Heart left ventricle (tissue), 16 donors: ENCODE measurements at places on chromosomes 13 and 19. TPM values are rescaled to one million over a fixed set of nuclear protein-coding genes. Genes with fewer than 3 reads are reported as not detected.

Gene ZNF737
- 2.7 TPM for total RNA-seq

Gene CACNA1A
- total RNA-seq, result 0.83 TPM

Gene PLVAP
- 8.6 TPM for total RNA-seq

Gene IGFL4
- total RNA-seq, result not detected

Gene ODAD3
- total RNA-seq, result 0.69 TPM

GRCh38 chr13:86960876-86961275 is 710.3 kb upstream of the SLITRK5 start:
- DNase-seq, result no peak

DNA sequence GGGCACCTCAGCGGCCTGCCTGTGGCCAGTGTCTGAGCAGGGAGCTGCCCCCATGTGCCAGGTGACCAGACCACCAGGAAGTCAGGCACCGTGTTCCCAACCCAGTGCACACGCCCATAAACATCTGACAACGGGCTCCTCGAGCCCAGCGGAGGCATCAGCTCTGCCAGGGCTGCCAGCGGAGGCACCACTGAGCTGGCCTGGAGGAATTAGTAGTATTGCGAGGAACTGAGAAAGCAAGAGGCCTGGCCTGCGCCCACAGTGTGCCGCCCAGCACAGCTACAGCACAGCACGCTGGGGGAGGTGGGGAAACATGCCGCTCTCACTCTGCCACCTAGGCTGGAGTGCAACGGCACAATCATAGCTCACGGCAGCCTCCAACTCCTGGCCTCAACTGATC is 44.6 kb downstream of the ANKRD27 start:
- no peak for DNase-seq

DNA sequence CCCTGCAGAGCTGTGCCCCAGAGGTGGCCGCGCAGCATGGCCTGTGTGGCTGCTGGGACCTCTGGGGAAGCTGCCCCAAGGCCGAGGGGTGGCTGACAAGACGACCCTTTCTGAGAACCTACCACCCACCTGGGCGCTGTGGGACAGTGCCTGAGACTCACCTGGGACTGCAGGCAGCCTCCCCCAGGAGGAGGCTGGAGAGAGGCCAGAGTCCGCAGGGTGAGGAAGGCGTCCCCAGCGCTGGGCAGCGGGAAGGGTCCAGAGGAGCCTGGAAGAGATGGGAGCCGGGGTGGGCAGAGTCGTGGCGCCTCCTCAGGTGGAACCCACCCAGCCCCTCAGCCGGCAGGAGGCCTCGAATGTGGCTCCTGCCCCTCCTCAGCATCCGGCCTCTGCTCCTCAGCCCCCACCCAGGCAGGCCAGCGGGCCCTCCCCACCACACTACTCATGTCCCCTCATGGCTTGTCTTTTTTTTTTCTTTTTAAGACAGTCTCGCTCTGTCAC is 25.3 kb downstream of the CILP2 start:
- DNase-seq, result no peak

DNA sequence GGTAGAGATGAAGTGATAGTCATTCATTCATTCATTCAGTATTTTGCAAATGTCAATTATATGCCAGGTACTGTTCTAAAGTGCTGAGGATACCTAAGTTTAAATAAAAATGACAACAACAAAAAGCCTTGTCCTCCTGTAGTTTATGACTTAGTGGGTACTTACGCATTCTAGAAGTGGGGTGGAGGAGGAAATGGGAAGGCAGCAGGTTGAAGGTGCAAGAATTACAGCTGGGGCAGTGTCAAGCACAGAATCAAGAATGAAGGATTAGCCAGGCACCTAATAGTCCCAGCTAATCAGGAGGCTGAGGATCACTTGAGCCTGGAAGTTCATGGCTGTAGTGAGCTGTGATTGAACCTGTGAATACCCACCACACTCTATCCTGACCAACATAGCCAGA is 90.7 kb upstream of the STARD13 start:
- no peak for DNase-seq

GRCh38 chr13:76816394-76816793 is 69.8 kb downstream of the KCTD12 start:
- DNase-seq, result no peak

DNA sequence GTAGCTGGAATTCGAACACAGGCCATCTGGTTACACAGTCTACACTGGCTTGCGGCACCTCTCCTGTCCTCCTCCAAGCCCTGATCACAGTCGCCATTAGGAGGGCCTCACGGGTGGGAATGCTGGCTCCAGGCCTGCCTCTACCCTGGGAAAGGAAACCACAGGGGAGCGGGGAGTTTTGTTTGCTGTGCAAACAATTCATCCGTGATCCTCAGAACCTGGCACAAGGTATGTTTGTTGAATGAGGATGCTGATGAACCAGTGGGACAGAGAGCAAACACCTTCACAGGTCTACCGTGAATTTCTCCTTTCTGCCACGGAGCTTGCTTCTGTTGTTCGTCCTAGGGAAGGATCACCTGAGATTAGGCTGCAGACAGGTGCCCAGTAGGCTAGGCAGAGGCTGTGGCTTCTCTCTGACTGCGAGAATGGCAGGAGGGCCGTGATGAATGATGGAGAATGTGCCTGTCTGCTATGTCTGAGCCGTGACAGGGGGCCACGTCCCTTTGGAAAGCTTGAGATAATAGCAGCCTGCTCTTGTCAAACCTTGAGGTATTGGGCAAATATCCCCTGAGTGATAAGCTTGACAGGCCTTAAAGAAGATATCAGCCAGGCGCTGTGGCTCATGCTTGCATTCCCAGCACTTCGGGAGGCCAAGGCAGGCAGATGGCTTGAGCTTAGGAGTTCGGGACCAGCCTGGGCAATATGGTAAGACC is 36.7 kb downstream of the PIN1 start:
- DNase-seq, result no peak

GRCh38 chr13:102402290-102402689 is 442 bp upstream of the FGF14 start:
- DNase-seq, result peak; percentile 29

- DNase-seq, result no peak
Measured at GRCh38 chr19:17681505-17682125, 6.5 kb downstream of the UNC13A start.

- no peak for DNase-seq
Measured at GRCh38 chr13:51916962-51917361, 55.2 kb downstream of the CCDC70 start.

GRCh38 chr13:40342461-40342860 is 324.0 kb downstream of the FOXO1 start:
- DNase-seq, result no peak

DNA sequence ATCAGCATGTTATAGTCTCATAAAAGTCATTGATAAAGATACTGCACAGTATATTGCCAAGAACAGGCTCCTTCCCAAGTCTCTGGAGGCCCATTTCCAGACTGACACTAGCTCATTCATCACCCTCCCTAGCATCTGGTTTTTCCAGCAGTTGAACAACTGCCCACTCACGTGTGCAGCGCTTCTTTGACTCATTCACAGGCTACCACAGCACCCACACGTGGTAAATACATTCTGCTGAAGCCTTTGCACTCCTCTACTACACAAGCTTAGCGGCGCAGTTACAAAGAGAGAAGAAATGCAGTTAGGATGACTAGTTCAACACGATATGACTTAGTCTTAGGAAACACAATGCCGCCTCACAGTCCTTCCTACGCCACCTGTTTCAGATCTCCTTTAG is 87.7 kb downstream of the DOCK9 start:
- DNase-seq, result no peak

GRCh38 chr19:29098863-29099481 is 114.0 kb downstream of the UQCRFS1 start:
- peak; percentile 73 for DNase-seq

GRCh38 chr13:29511980-29512379 is 83.5 kb downstream of the SLC7A1 start:
- no peak for DNase-seq

GRCh38 chr13:99399623-99399974 is 92.4 kb upstream of the GPR183 start:
- DNase-seq, result no peak

DNA sequence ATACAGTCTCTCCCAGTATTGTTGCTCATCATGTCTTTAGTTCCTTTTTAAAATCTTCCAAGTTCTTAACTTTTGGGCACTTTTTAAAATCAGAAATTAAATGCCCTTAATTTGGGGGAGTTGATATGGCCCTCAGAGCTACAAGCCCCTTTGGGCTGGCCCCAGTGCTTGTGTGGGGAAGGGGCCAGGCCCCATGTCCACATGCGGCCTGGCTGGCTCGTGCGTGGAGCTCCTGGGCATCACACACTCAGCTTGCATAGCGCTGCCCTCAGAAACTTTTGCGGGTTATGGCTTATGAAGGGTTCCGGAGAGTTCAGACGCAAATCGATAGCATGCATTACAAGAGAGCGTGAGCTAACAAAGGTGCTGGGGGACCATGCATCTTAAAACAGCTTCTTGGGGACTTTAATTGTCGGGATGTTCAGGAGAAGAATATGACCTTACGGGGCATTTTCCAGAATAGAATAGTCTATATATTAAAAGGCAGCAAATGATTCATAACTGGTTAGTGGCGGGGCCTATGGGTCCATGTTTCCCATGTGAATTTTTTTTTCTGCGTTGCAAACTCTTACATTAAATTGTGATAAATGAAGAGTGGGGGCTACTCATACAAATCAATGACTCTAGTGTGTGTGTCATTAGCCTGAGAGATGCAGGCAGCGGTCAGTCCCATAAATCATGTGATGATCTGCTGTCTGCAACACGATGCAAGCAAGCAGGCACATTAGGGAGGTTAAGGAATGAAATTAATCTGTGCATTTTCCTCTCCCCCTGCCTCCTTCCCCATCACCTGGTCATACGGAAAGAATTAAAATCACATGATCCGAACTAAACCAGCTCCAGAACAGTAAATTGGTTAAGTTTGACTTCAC is 185.8 kb upstream of the TSHZ3 start:
- DNase-seq, result no peak

- no peak for DNase-seq
Measured at GRCh38 chr19:30004403-30004802, 62.4 kb downstream of the URI1 start.

DNA sequence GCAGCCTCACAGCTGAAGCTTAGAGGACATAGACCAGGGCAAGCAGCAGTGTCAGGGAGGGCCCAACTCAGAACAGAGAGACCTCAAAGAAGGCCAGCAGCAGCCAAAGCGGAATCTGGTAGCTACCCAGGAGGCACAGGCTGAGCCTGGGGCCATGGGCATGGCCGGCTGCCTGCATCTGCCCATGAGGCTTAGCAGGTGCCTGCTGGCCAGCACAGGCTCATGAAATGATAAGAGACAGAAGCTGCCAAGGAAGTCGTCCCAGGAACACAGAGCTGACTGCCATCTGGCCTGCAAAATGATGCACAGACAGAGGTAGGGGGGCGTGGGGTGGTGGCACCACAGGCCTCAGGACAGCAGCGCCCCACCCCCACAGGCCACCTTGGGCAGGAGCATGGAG is 29.2 kb downstream of the TUBA3C start:
- no peak for DNase-seq

- no peak for DNase-seq
Measured at GRCh38 chr19:34482380-34483250, 1.1 kb downstream of the WTIP start.

DNA sequence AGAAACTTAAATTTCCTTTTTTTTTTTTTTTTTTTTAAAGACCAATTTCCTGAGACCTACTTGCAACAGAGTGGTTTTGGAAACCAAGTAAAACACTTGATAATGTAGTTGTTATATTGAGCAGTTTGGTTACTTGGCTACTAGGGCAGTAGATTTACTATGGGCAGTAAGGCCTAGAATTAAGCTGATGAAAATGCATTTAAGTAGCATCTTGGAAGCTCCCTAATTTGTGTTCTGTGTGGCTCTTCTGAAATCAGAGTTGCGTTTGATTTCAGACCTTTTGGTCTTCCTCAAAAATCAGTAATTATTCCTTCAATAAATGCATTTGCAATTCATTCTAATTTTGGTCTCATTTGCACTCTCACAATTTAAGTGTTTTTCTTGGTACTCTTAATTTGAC is 810 bp downstream of the GPR180 start:
- DNase-seq, result no peak

DNA sequence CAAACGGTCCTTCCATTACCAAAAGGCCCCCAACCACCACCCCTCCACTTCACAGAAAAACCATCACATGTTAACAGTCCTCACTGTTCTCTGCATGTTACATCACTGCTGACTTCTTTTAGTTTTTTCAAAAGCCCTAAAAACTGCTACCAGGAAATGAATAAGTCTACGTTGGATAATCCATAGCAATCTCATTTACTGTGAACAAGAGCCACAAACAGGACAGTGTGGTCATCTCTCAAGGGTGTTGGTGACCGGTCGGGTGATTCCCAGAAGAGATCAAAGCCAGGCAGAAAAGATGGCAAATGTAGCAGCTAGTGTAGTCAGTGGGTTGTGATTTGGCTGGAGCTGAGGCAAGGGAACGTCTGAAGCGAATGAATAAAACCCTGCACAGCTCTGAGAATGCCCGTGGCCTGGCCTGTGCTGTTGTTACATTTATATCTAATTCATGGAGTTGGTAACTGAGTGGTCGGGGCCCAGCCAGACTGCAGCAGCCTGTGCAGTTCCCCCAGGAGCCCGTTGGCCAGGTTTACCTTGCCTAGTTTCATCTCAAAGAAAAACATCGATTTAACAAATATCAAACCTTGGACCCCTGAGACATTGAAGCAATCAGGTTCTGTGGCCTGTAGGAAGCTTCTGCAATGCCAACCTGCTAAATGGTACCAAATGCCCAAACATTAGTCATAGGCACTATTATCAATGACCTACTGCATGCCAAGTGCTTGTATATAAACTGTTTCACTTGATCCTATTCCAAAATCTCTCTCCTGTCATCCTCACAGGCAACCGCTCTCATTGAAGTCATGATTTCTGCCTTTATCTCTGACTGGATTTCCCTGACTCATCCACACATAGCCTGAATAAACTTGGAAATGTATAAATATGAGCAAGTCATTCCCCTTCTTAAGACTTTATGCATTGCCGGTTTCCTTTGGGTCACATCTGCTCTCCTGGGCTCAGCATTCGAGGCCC is 153.8 kb upstream of the SERP2 start:
- no peak for DNase-seq

- peak; percentile 91 for DNase-seq
Measured at GRCh38 chr19:36915992-36916830, at the start of the genes ZNF568 and ZNF829. ZNF568 (plus strand) TSS chr19:36916332; CDS start chr19:36922771, 6,439 bp downstream. ZNF829 (minus strand) TSS chr19:36916291; CDS start chr19:36915167, 1,124 bp downstream.

DNA sequence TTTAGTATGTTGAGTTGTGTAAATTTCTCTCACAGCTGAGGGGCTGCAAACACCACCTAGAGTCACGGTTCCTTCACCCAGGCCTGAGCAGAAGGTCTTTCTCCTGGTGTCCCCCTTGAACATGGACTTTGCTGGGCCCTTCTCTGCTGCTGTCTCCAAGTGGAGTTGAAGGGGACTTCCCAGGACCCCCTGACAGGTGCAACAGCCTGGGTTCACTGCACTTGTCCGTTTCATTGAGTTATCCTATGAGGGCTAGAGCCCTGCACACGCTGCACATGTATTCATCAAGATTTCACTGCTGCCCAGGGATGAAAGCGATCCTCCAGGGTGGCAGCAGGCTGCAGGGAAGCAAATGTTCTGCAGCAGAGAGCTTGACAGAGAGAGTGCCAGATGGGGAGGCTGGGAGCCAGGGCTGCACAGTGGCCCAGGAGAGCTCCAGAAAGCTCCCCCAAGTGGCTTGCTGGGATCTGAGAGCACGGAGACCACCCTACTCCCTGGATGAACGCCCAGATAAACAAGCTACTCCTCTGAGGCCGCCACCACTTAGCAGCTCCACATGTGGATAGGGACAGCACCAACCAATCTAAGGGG is 10.3 kb downstream of the TMEM272 start:
- DNase-seq, result no peak
